ENCODE measurements at places on chromosomes 6 and 20.
A peak's percentile ranks its signal among the peaks of the same experiment; 100 is the strongest.

GRCh38 chr6:112337209-112337638 is 9.9 kb upstream of the RFPL4B start:
- H3K4me3 ChIP-seq, result no peak overlapping the region
- no peak overlapping the region for H3K27ac ChIP-seq
- DNase-seq, result no peak
- no peaks in the 10 kb centered on the region for H3K27me3 ChIP-seq
- no peaks in the 10 kb centered on the region for H3K36me3 ChIP-seq

DNA sequence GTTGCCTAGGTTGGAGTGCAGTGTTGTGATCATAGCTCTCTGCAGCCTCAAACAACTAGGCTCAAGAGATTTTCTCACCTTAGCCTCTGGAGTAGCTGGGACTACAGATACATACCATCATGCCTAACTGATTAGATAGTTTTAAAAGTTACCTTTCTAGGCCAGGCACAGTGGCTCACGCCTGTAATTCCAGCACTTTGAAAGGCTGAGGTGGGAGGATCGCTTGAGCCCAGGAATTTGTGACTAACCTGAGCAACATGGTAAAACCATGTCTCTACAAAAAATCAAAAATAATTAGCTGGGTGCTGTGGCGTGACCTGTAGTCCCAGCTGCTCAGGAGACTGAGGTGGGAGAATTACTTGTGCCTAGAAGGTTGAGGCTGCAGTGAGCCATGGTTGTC is 41.2 kb downstream of the SLC17A5 start:
- no peaks in the 10 kb centered on the region for H3K27me3 ChIP-seq
- no peak overlapping the region for H3K27ac ChIP-seq
- DNase-seq, result no peak
- H3K4me1 ChIP-seq, result no peaks in the 10 kb centered on the region
- H3K4me3 ChIP-seq, result no peak overlapping the region

DNA sequence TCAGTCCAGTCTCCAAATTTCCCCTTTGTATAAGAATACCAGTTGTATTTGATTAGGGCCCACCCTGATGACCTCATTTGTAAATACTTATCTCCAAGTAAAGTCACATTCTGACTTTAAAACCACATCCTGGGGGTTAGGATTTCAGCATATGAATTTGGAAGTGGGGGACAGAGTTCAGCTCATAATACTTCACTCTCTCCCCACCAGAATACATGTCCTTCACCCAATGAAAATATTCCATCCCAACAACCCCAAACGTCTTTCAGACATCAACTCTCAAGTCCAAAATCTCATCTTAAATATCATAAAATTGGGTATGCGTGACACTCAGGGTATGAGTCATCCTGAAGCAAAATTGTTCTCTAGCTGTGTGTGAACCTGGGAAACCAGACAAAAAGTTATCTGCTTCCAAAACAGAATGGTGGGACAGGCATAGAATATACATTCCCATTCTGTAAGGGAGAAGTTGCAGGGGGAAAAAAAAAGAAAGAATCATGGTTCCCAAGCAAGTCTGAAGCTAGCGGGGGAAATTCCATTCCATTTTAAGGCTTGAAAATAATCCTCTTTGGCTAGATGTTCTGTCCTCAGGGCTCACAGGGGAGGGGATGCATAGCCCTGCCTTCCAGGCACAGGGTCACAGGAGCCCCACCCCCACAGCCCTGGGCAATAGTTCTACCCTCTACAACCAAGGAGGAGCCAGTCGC is 113.9 kb downstream of the ADAT2 start:
- no peaks in the 10 kb centered on the region for H3K4me1 ChIP-seq
- H3K36me3 ChIP-seq, result no peaks in the 10 kb centered on the region
- DNase-seq, result no peak
- H3K4me3 ChIP-seq, result no peak overlapping the region
- no peaks in the 10 kb centered on the region for H3K27me3 ChIP-seq
- no peak overlapping the region for H3K27ac ChIP-seq

- no peak overlapping the region for H3K4me3 ChIP-seq
- no peaks in the 10 kb centered on the region for H3K36me3 ChIP-seq
- no peak overlapping the region for H3K27ac ChIP-seq
- no peaks in the 10 kb centered on the region for H3K27me3 ChIP-seq
- no peaks in the 10 kb centered on the region for H3K4me1 ChIP-seq
- DNase-seq, result no peak
Observed at GRCh38 chr20:50323777-50324775, 133.4 kb downstream of the CEBPB start.

DNA sequence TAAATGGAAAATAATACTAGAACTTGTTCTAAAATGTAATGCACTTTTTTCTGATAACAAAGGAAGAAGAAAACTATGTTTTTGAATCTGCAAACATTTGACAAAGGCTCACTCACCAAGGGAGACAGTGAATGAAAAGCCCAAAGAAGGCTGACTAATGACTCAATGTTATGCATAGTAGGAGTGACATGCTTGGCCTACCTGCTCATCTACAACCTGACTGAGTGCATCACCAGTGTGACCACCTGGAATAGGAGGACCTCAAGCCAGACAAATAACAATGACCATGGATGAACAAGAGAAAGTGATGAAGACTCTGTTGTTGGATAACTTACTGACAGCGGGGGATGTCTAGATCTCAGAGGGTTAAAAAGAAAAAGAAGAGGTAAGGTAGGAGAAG is 157.2 kb downstream of the SIM1 start:
- DNase-seq, result no peak
- H3K27ac ChIP-seq, result no peak overlapping the region
- no peaks in the 10 kb centered on the region for H3K27me3 ChIP-seq
- no peaks in the 10 kb centered on the region for H3K4me1 ChIP-seq
- no peaks in the 10 kb centered on the region for H3K36me3 ChIP-seq
- H3K4me3 ChIP-seq, result no peak overlapping the region

DNA sequence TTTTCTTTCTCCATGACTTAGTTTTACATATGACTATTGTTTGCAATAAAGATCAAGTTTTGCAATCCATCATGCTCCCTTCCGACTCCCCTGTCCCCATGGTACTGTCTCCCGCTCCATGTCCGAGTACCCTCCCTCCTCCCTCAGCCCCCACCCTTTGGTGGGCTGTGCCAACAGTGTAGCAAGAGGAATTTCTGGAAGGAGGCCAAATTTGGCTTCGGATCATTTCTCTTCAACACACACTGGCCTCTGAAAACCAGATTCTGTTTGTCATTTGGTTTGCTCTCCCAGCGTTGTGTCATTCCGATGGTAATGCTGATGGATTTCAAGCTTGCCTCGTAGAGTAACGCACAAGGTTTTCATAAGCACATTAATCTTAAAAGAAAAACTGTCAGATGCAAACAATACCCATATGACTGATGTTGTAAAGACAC is 22.9 kb upstream of the PAX1 start:
- no peaks in the 10 kb centered on the region for H3K4me1 ChIP-seq
- H3K27ac ChIP-seq, result no peak overlapping the region
- no peaks in the 10 kb centered on the region for H3K36me3 ChIP-seq
- no peaks in the 10 kb centered on the region for H3K27me3 ChIP-seq
- H3K4me3 ChIP-seq, result no peak overlapping the region

GRCh38 chr6:116221911-116222310 is 32.0 kb downstream of the TSPYL4 start:
- H3K27me3 ChIP-seq, result no peaks in the 10 kb centered on the region
- no peak overlapping the region for H3K4me3 ChIP-seq
- DNase-seq, result no peak
- H3K36me3 ChIP-seq, result peaks cover 34% of the 10 kb centered on the region

DNA sequence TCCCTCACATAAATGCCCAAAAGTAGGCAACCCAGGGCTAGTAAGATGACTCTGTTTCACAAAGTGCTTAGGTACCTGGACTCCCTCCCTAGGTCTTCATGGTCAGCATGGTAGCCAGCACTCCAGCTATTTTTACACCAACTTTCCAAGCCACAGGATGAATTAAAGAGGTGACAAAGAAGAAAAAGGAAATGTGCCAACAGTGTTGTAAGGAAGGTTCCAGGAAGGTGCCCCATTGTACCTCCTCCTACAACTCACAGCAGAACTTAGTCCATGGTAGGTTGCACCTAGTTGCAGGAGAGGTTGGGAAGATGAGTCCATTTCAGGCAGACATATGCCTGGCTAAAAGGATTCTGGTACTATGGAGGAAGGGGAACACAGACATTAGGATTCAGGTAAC is 19.7 kb upstream of the RNF8 start:
- H3K4me3 ChIP-seq, result no peak overlapping the region
- DNase-seq, result no peak
- peaks cover 24% of the 10 kb centered on the region for H3K36me3 ChIP-seq
- no peaks in the 10 kb centered on the region for H3K27me3 ChIP-seq
- H3K4me1 ChIP-seq, result no peaks in the 10 kb centered on the region

DNA sequence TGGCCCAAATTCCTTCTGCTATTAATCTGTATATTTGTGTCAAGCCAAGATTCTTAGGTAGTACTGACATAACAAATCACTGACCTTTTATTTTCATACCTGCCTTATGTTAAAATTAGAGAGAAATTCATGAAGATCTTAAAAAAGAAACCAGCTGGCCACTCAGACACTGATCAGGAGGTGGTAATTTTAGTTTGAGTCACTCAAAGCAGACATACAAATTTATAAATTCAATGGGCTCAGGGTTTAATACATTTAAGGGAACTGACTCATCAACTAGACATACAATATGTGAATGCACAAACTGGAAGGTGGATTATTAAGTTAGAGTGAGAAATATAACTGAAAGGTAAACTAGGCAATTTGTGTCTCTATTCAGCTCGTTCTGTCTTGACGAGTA is 711.9 kb upstream of the EYS start:
- H3K36me3 ChIP-seq, result no peaks in the 10 kb centered on the region
- no peak overlapping the region for H3K4me3 ChIP-seq
- no peaks in the 10 kb centered on the region for H3K27me3 ChIP-seq
- H3K4me1 ChIP-seq, result no peaks in the 10 kb centered on the region

DNA sequence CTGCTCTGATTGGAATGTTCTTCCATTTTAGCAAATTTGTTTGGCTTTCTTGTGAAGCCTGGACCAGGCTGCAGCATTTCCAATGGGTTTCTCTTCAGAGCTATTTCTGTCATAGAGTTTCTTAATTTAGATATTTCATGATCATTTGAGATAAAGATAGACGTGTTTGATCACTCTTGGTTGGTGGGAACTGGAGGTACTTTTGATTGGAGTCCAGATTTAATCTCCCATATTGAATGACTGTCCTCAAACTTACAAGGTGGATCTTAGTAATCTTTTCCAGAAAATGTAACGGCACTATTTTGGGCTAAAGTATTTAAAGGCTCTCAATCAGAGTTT is 29.2 kb downstream of the RNF144B start:
- no peak for DNase-seq
- H3K27me3 ChIP-seq, result no peaks in the 10 kb centered on the region
- H3K4me1 ChIP-seq, result no peaks in the 10 kb centered on the region
- no peak overlapping the region for H3K4me3 ChIP-seq
- H3K27ac ChIP-seq, result no peak overlapping the region

DNA sequence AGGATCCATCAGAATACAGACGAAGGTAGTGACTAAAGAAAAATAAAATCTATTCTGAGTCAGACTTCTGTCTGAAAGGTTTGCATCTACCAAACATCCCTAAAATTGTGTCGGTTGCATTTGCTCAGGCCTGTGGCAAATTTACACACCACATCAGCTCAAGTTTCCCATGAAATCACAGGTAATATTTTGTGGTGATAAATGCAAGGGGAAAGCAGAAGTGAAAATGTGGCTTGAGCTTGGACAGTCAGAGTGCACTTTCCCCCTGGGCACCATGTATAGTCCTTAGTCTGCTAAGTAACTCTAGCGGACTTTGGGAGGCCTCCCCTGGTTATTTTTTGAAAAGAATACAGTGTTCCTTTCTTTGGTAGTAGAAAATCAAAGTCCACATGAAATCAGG is 159.1 kb downstream of the PKHD1 start:
- no peaks in the 10 kb centered on the region for H3K36me3 ChIP-seq
- H3K4me3 ChIP-seq, result no peak overlapping the region
- H3K4me1 ChIP-seq, result no peaks in the 10 kb centered on the region

GRCh38 chr20:23920408-23921325 is 41.1 kb upstream of the CST5 start:
- no peak overlapping the region for H3K4me3 ChIP-seq
- H3K36me3 ChIP-seq, result no peaks in the 10 kb centered on the region
- peaks cover 42% of the 10 kb centered on the region for H3K4me1 ChIP-seq
- DNase-seq, result no peak
- H3K27me3 ChIP-seq, result no peaks in the 10 kb centered on the region
- peak overlapping the region; percentile 49 for H3K27ac ChIP-seq

GRCh38 chr20:41152108-41152757 is 14.9 kb downstream of the PLCG1 start:
- no peak for DNase-seq
- no peaks in the 10 kb centered on the region for H3K27me3 ChIP-seq
- no peak overlapping the region for H3K4me3 ChIP-seq
- H3K4me1 ChIP-seq, result peaks cover 100% of the 10 kb centered on the region

DNA sequence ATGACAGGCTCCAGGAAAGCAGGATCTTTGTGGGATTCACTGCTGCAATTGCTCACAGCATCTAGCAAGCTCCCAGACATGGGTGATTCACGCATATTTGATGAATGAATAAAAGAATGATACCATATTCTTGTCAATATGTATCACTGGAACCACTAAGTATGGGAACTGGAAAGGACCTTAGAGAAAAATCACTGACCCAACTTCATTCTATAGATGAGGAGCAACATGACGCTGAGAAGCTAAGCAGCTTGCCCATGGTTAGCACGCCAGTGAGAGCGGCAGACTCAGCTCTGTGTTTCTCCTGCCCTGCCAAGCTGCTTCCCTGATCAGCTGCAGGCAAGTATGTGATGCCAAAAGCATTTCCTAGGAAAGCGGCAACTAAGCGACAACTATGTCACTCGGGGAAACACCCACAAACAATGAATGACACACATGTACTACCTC is 66.8 kb downstream of the PPP1R3G start:
- no peak overlapping the region for H3K27ac ChIP-seq
- DNase-seq, result no peak
- no peaks in the 10 kb centered on the region for H3K36me3 ChIP-seq
- H3K27me3 ChIP-seq, result no peaks in the 10 kb centered on the region

- no peak overlapping the region for H3K4me3 ChIP-seq
- H3K27ac ChIP-seq, result no peak overlapping the region
- H3K36me3 ChIP-seq, result no peaks in the 10 kb centered on the region
- no peaks in the 10 kb centered on the region for H3K4me1 ChIP-seq
- H3K27me3 ChIP-seq, result no peaks in the 10 kb centered on the region
Observed at GRCh38 chr20:19649041-19649440, 109.0 kb upstream of the RIN2 start.

DNA sequence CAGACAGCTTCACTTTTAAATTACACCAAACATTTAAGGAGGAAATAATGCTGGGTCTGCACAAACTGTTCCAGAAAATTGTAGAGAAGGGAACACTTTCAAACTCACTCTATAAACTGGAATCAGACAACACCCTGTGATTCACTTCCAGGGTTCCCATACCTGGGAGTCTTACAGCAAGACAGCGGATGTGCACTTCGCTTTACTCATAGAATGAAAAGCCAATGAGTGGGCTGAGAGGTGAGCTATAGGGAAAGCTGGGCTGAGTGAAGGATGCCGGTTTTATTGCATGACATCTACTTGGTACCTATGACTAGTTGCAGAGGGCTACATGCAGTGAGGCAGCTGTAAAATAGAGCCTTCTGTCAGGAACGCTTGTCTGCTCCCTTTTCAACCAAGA is 152.1 kb downstream of the FNDC1 start:
- DNase-seq, result no peak
- H3K4me1 ChIP-seq, result no peaks in the 10 kb centered on the region
- no peak overlapping the region for H3K27ac ChIP-seq
- no peaks in the 10 kb centered on the region for H3K36me3 ChIP-seq
- H3K4me3 ChIP-seq, result no peak overlapping the region
- H3K27me3 ChIP-seq, result peaks cover 2% of the 10 kb centered on the region

GRCh38 chr20:41047975-41048305 is 19.3 kb downstream of the TOP1 start:
- no peak for DNase-seq
- peaks cover 54% of the 10 kb centered on the region for H3K4me1 ChIP-seq
- no peaks in the 10 kb centered on the region for H3K27me3 ChIP-seq
- peak overlapping the region; percentile 56 for H3K27ac ChIP-seq
- peak overlapping the region; percentile 37 for H3K4me3 ChIP-seq
- no peaks in the 10 kb centered on the region for H3K36me3 ChIP-seq

Measured in CD4-positive, alpha-beta T cell (primary cell).